ENCODE measurements at places on chromosomes 2 and 18. TPM values are rescaled to one million over a fixed set of nuclear protein-coding genes. Genes with fewer than 3 reads are reported as not detected.

GRCh38 chr2:111900859-111901258 is 2.5 kb downstream of the MERTK start:
- no peak for DNase-seq

DNA sequence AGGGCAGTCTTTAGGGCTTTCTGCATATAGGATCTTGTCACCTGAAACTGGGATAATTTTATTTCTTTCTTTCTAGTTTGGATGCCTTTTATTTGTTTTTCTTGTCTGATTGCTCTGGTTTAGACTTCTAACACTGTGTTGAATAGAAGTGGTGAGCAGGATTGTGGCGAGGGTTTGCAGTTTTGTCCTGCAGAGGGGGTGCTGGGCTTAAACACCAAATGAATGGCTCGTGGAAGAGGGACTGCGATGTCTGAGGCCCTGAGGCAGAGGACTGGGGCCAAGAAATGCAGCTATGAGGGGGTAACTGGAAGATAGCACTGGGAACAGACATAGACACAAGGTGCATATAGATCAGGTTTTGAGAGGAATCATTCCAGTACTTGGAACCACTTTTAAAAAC is 20.5 kb downstream of the UBE2F start:
- no peak for DNase-seq

- DNase-seq: no peak
Observed at GRCh38 chr2:120520929-120521912, 175.3 kb downstream of the INHBB start.

IL1F10 gene
- not detected for total RNA-seq

NOSTRIN gene
- not detected for total RNA-seq
